Stimulated activated CD4-positive, alpha-beta T cell treated with anti-CD3 and anti-CD28 coated beads, Interleukin-15, amount 100 ng/mL, for 48 hours (primary cell): ENCODE measurements at places on chromosomes 6 and 20.

GRCh38 chr6:1394514-1395463, 5.4 kb downstream of the FOXF2 start:
- no peak for DNase-seq

DNA sequence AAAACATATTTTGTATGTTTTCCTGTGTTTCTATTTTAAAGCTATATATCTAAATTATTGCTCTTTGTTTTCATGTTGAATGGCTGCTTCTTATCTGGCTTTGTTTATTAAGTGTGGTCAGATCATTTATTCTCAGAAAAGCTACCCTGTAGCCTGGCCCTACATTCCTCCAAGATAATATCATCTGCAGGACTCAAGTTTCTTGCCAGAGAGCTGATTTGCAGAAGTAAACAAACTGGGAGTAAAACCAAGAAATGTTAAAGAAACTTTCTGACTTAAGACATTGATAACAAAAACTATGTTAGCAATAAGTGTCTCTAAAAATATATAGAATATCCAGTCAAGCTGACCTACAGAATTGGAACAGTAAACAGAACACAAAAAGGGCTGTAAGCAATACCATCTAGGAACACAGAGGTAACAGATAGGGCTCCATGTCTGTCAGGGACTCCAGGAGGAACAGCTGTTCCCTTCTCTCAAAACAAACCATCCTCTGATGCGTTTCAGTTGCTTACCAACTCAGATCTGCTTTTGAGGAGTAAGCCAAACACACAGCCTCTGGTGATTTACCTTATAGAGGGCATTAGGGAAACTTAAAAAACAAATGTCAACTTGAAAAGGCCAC, 17.5 kb upstream of the CEP85L start:
- DNase-seq, result no peak

DNA sequence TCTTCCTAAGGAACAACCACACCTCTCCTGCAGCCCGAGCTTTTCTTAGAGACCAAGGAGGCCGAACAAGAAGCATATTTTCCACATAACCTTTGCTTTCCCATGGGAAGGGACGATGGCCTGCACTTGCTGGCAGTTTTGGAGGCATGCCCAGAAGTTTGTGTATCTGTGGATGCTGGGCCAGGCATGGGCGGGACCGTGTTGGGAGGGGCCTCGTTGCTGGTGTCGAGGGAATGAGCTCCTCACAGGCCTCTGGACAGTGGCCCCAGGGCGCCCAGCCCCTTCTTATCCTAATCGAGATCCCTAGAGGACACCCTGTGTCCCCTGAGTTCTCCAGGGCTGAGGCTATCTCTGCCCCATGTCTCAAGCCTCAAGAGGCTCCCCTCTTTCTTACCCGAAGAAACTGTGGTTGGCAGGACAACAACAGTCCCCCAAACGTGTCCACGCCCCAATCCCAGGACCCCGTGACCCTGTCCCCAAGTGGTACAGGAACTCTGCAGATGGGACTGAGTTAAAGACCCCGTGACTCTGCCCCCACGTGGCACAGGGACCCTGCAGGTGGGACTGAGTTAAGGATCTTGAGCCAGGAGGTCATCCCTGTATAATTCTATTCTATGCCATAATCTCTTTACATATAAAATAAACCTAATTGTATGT, 99.5 kb upstream of the BHLHE23 start:
- no peak for DNase-seq

- DNase-seq, result no peak
These were observed 66.7 kb downstream of the SMAP1 start for GRCh38 chr6:70734381-70734780.

DNA sequence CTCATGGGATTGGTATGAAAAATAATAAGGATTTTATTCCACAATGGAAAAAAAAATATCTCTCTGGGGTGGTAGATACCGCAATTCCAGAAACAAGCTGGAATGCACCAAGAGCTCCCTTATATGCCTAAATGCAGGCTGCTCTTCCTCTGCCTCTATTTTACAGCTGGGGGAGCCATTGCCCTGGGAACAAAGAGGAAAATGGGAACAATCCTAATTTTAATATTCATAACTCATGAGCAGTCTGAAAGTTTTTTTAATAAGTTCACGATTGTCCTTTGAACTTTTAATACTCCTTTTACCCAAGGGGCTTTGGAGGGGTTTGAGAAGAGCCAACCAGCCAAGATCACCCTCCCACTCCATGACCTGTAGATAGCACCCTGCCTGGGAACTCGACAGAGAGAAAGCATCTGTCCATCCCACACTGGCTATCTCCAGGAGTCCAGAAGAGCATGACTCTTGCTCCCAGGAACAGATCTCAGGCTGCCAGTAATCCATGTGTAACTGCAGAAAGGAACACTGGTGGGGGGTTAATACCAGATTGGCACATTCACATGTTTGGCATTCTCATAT, 74.7 kb downstream of the CD83 start:
- no peak for DNase-seq

GRCh38 chr20:38260378-38261053, at the start of gene KIAA1755:
Gene KIAA1755 (minus strand): TSS chr20:38260735. CDS start chr20:38260500, 235 bp downstream.
- no peak for DNase-seq

DNA sequence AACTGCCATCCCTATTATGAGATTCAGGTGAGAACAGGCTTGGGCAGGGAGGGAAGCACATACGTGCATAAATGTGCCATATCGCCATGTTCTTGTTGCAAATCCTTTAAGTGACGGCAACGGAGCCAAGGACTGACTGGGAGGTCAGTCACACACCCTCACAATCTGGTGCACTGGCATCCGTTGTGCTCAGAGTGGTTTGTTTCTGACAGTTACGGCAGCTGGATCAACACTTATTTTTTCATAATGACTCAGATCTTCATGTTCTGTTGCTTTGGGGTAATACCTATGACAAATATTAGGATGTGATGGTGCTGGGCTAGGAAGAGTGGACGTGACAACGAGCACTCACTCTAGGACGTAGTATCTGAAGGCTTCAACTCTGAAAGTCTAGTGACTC, 56.2 kb upstream of the PREP start:
- peak; percentile 4 for DNase-seq

GRCh38 chr6:93794166-93794565, 374.8 kb upstream of the EPHA7 start:
- no peak for DNase-seq

- DNase-seq, result no peak
These were observed 38.7 kb downstream of the TRAF3IP2 start for GRCh38 chr6:111566873-111567517.

- DNase-seq, result no peak
These were observed 95.5 kb upstream of the AGPAT4 start for GRCh38 chr6:161369339-161369738.

- DNase-seq, result no peak
These were observed 35.7 kb downstream of the TRAF3IP2 start for GRCh38 chr6:111569951-111570350.

DNA sequence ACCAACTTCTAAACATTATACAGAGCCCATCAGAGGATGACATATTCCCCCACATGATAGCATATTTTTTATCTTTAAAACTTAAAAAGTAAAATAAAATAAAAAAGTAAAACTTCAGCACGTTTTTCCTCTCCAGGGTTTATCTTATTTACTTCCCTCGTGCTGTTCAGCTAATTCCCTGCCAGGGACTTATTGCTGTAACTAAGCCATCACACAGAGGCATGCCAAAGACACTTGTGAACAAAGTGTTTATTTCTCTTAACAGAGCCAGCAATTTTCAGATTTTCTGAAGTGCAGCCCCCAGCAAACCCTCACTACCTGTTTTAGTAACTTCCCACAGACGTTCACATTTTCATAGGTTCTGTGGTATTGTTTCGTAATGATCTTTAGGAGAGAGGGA, 293.8 kb downstream of the ZNF217 start:
- no peak for DNase-seq

- no peak for DNase-seq
These were observed 1.3 kb upstream of the HUS1B start for GRCh38 chr6:658244-658643.

DNA sequence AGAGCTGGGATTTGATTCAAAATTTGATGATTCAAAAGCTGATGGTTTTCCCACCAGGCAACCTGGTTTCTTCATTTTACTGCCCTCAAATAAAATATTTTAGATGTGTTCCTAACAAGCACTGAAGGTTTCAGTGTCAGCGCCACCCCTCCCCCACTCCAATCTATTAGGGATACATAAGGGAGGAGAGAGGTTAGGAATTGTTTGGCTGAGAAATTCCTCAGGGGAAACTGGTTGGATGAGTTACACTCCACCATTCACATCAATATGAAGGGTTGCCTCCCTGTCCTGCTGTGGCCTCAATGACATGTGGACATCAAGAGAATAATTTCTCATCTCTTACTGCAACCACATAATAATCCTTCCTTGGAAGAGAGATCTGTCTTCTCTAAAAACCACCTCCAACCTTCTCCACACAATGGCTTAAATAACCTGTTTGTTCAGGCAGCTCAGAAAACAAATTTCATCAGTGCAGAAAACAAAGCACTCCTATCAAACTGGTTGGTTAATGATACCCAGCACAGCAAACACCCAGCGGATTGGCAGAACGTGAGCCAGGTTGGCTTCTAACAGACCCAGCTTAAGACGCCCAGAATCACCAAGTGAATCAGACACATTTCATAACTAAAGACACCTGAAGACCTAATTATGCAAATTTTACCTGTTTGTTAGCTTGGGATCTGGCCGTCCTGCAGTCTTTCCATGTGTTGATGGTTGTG, 136.0 kb upstream of the SGK1 start:
- DNase-seq, result no peak

GRCh38 chr6:137893726-137894125, 26.7 kb downstream of the TNFAIP3 start:
- DNase-seq, result no peak

DNA sequence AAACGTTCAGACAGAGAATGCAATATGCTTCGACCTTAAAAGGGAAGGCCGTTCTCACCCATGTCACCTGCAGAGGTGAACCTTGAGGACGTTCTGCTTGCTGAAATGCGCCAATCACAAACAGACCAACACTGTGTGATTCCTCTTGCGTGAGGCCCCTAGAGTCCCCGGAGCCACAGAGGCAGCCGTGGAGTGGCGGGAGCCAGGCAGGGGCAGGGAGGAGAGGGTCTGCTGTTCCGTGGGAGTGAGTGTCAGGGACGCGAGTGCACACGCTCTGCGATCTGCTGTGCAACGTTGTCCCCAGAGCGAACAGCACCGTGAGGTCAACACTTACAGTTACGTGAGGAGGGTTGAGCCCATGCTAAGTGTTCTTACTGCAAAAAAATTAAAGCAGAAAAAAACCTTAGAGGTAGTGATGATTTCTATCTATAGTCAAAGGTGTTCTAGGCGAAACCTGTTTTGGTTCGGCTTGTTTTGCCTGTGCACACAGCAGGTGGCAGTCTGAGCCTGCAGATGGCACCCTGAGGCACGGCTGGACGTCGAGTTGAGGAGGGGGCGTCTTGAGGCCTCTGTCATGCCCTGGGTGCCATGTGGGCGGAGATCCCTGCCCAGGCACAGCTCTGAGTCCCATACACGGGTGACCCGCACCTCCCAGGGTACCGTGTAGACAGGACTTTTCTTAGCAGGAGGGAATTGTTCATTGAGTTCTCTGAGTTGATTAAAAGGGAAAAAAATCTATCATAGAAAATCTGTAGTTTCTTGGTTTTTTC, 71.7 kb upstream of the FRMD1 start:
- DNase-seq, result no peak

GRCh38 chr6:92681401-92681800, 738.0 kb downstream of the EPHA7 start:
- DNase-seq, result no peak

DNA sequence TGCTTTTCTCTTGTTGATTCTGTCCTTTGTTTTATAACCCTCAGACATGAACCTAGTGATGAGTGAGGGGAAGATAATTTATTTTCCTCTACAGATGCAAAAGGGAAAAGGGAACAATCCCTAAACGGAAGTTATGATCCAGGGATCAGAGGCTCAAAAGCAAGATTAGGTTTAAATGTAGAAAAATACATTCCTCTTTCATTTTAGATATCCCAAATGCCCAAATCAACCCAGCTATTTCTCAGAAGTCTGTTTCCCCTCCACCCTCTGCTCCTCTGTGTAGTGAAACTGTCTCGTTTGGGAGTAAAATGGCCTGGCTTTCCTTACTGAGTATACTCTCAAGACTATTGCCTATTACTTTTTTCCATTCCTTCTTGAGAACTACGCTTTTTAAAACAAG, 97.1 kb downstream of the PRL start:
- DNase-seq, result no peak

DNA sequence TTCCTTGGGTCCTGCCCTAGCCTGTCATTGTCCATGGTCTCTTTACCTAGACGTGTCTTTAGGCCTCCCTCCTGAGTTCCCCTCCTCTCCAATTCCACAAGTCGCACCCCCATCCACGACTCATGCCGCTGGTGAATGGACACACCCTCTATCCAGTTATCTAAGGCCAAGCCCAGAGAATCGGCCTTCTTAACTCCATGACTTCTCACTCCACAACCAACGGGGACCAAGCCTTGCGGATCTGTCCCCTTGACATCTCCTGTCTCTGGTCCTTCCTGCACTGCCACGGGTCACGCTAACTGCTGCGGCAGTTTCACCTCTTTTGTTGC, 7.0 kb upstream of the RREB1 start:
- no peak for DNase-seq

DNA sequence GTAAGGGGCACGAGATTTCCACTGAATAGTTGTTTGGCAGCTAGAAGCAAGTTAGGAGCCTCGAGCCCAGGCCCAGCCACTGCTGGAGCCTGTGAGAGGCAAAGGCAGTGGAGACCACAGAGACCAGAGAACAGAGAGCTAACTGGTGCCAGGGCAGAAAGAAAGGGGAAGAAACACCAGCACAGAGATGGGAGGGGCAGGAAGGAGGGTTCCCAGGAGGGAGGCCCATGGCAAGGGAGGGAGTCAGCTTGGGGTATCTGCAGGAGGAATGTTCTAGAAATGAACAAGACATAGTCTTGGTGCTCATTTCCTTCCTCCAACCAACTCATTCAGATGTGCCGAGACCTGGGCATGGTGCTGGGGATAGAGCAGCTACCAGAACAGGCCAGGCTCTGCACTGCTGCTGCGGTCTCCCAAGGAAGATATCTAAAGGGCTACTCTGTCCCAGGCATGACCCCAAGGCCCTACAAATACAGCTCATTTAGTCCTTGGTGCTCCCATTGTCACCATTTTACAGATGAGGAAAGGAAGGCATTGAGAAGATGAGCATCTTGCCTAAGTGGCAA, 10.7 kb downstream of the ANGPT4 start:
- no peak for DNase-seq

- no peak for DNase-seq
These were observed 3.1 kb upstream of the CAP2 start for GRCh38 chr6:17390276-17390675.
